Naive thymus-derived CD8-positive, alpha-beta T cell (primary cell): ENCODE measurements at places on chromosomes 12 and 14.

GRCh38 chr12:120734210-120734609 lies 8.6 kb downstream of the ACADS start:
- DNase-seq: no peak

DNA sequence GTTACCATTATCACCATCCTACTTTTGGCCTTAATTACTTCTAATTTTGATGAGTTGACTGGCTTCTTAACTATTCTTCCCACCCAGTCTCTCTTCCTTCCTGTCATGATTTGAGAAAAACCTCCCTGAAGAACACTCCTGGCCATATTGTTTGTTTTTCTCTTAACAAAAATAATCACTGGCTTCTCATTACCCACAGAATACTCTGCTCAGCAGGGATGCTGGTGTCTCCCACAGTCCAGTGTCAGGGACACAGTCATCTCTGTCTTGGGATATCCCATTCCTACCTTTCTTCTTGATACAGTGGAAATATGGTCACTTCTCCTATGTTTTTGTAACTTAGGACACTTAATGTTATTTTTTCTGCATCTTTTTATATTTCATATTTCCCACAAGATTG lies 103.7 kb downstream of the SRGAP1 start:
- DNase-seq: no peak

DNA sequence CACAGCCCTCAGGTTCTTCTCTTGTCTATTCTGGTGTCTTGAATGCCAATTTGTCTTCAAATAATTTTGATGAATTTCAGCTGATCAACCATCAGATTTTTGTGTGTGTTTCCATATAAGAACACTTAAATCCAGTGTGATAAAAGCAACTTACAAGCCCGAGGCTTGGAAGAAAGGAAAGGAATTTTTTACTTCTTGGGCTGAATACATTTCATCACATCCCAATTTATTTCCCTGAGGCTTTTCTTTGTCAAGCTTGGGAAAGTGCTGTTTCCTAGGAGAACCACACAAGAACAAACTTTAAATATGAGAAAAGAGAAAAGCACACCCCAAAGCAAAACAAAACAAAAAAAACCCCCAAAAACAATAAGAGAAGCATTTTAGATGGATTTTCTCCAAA lies 26.6 kb downstream of the GPRC5D start:
- DNase-seq: no peak

GRCh38 chr12:92866418-92866817 lies 62.7 kb downstream of the EEA1 start:
- DNase-seq: no peak

GRCh38 chr12:89706986-89707702 lies 1.5 kb downstream of the ATP2B1 start:
- peak; percentile 16 for DNase-seq

GRCh38 chr12:109944561-109945359 lies 44.7 kb downstream of the TCHP start:
- DNase-seq: no peak

- no peak for DNase-seq
These were observed 10.8 kb downstream of the C14orf180 start for GRCh38 chr14:104590240-104590965.

- no peak for DNase-seq
These were observed 18.8 kb downstream of the HCAR2 start for GRCh38 chr12:122684297-122684813.

GRCh38 chr12:108542320-108542719 lies 18.7 kb downstream of the SART3 start:
- DNase-seq: no peak

- DNase-seq: no peak
These were observed 36.1 kb upstream of the ANKRD9 start for GRCh38 chr14:102545461-102546265.

GRCh38 chr12:102390068-102390467 lies 90.3 kb downstream of the IGF1 start:
- no peak for DNase-seq

- DNase-seq: no peak
These were observed 99.5 kb downstream of the SLC16A7 start for GRCh38 chr12:59695379-59695778.

GRCh38 chr12:62862259-62862881 lies 72.6 kb downstream of the PPM1H start:
- no peak for DNase-seq

GRCh38 chr14:50001151-50001998 lies 108.5 kb downstream of the ARF6 start:
- peak; percentile 30 for DNase-seq

GRCh38 chr14:106625186-106625585 lies 1098.8 kb downstream of the TMEM121 start:
- no peak for DNase-seq

DNA sequence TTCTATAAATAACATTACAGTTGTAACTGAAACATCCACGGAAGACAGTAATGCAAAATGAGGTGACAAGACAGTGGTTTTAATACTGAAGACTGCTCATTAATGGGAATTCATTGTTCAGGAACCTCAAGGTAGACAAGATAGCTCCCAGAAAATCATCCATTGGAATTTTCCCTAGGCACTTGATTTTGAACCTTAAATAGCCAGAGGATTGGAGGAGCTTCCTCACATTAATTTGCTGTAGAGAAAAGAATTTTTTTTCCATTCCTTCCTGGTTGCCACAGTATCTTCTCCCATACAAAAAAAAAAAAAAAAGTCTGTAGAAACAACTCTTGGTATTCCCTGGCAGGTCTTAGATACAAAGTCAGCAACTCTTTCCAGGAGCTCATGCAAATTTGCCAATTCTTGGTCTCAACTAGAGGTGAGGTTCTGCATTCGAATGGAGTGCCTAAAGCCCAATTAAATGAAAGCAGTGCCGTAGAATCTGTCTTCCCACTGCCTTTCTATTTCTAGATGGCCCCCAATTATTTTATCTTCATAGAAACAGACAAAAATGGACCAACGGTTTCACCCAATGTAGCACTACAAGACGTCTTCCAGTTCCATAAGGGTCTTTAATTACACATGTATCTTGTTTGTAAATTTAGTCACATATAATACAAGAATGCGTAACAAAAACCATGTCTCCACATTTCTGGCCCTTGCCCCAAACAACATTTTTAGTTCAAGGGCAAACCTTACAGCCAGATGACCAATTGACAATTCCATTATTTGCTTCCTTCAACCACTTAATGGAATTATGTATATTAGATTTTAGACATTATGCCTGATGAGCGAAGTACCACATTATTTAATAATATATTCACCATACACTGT lies 13.5 kb downstream of the SLC38A2 start:
- no peak for DNase-seq

DNA sequence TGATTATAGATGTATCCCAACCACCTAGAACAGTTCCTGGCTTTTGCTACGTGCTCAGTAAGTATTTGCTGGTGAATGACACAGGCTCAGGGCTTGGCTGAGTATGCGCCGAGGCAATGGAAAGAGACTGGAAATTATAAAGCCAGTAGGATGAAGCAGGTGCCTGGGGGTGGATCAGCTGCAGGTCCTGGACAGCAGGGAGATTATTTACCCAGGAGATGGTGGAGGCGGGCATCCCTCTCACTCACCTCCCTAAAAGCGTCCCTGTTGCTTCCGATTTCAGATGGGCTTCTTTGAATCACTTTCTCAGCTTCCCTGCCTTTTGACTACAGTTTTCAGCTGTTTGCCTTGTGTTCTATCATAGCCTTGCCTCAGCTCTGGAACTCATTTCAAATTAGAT lies 6.4 kb downstream of the SLC6A13 start:
- no peak for DNase-seq

DNA sequence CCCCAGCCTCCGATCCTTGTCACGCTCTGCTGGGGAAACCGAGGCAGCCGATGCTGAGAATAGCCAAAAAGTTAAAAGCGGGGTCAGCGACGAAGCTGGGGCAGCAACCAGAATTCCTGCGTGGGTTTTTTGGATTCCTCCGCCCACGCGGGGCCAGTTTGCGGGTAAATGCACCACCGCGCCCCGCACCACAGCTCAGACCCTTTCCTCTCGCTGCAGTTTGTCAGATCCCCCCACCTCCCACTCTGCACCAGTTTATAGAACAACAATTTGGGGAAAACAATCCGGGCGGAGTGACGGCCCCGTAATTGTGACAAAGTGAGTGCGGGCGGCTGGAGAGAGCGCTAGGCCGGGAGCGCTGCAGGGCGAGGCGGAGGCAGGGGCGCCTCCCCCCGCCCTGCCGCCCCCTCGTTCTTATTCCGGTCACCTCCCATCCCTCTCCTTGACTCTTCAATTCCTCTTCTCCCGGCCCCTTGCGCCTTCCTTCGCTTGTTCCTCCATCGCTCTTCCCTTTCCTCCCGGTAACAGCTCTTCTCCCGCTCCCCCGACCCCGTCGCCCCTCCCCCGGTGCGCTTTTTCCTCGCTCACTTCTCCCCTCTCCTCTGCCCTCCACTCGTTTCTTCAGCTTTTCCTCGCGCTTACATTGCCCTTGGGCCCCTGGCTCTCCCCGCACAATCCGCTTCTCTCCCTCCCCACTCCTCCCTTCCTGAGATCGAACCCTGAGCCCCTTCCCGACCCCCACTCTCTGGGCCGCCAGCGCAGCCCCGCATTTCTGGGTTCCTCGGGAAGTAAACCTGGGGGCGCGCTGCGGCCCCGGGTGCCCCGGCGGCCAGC lies 646 bp upstream of the DNAJC22 start:
- DNase-seq: no peak
